ENCODE measurements at places on chromosomes 11 and 22. TPM values are rescaled to one million over a fixed set of nuclear protein-coding genes. Genes with fewer than 3 reads are reported as not detected.

DNA sequence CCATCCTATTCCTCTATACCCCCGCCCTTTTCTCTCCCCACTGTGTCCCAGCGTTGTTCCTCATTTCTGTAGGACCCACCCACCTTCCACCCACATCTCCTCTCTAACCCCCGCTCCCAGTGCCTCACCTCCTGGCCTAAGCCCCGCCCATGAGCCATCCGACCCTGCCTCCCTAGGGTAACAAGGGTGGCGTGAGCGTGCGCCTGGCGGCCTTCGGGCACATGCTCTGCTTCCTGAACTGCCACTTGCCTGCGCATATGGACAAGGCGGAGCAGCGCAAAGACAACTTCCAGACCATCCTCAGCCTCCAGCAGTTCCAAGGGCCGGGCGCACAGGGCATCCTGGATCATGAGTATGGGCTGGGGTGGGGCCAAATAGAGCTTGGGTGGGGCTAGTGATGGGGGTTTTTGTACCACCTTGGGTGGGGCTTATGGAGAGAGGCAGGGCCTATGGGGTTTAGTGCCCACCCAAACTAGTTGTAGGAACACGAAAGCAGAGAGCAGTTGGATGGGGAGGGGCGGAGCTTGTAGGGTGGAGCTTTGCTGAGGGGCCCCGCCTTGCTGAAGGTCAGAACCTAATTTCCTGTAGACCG, 4.5 kb downstream of the INPP5J start:
- DNase-seq: no peak

The CRELD2 gene
- 56.6 TPM for total RNA-seq

The MFRP gene
- total RNA-seq: not detected

- DNase-seq: peak; percentile 85
Measured at GRCh38 chr11:69443138-69443967, 38.1 kb upstream of the LINC01488 start.

DNA sequence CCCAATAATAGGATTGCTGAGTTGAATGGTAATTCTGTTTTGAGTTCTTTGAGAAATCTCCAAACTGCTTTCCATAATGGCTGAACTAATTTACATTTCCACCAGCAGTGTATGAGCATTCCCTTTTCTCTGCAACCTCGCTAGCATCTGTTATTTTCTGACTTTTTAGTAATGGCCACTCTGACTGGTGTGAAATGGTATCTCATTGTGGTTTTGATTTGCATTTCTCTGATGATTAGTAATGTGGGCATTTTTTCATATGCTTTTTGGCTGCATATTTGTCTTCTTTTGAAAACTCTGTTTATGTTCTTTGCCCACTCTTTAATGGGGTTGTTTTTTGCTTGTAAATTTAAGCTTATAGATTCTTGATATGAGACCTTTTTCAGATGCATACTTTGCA, 97.4 kb downstream of the FDX1 start:
- no peak for DNase-seq

GRCh38 chr11:117552626-117553025, 225.0 kb downstream of the CEP164 start:
- no peak for DNase-seq

The OR51B5 gene
- not detected for total RNA-seq

Data from upper lobe of left lung (tissue), 6 donors.